CD4-positive, alpha-beta memory T cell (primary cell): ENCODE measurements at places on chromosomes 7 and 10.

DNA sequence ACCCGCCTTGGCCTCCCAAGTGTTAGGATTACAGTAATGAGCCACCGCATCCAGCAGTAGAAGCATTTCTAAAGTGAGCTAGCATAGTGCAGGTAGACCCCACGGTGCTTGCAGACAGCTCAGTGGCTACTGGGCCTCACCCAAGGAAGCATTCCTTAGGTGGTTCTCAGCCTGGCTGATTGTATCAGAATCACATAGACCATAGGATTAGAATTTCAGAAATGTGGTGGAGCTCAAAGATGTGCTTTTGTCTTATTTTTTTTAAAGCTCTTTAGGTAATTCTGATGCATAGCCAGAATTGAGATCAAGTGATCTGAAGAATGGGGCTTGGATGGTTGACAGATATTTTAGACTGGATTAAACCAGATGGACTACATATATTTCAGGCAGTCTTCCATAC lies 10.9 kb downstream of the ANLN start:
- no peak for DNase-seq

- DNase-seq: no peak
These were observed 67.2 kb downstream of the THNSL1 start for GRCh38 chr10:25083546-25084111.

DNA sequence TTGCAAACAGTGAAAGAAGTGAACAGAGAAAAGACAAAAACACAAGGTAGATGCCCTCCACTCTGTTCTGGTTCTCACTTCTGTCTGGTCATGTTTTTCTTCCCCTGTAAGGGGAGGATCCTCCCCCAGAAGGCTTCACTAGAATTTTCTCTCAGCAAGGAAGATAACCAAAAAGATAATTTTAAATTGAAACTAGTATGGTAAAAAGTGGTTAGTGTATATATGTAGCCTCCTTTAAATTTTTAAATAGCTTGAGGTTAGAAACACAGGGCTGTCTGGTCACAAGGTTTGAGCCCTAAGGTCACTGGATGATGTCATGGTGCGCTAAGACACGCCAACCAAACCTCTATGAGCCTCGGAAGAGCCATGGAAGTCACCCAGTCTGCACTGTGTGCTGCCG lies 5.6 kb upstream of the PKD1L1 start:
- DNase-seq: no peak

DNA sequence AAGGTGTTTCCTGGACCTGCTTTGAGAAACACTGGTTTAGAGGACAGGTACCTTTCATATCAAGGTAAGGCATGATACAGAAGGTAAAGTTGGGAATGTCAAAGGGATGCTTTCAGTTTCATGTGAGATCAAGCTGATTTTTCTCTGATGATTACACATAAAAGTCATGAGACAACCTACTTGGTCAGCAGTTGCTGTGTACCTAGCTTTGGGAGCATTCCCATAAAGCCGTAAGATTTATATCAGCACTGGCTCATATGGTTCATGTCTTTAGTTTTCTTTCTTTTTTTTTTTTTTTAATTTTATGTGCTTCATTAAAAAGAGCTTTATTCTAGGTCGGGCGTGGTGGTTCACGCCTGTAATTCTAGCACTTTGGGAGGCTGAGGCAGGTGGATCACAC lies 265.3 kb upstream of the LRGUK start:
- no peak for DNase-seq

DNA sequence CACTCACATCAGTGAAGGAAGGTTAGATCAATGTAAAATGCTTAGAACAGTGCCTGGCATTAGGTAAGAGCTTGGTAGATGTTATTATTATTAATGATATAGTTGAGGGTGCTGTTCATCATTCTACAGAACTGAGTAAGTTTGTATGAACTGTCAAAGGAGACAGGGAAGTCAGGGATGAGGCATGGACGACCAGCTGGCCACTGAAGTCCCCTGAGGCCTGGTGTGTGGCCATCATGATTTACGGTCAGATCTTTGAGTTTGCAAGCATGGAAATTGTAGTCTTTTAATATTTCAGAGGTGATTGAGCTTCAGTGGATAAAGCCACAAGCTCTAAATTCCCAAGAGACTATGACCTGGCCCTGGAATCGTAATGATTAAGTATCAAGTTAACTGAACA lies 6.9 kb downstream of the ARMC3 start:
- DNase-seq: no peak

DNA sequence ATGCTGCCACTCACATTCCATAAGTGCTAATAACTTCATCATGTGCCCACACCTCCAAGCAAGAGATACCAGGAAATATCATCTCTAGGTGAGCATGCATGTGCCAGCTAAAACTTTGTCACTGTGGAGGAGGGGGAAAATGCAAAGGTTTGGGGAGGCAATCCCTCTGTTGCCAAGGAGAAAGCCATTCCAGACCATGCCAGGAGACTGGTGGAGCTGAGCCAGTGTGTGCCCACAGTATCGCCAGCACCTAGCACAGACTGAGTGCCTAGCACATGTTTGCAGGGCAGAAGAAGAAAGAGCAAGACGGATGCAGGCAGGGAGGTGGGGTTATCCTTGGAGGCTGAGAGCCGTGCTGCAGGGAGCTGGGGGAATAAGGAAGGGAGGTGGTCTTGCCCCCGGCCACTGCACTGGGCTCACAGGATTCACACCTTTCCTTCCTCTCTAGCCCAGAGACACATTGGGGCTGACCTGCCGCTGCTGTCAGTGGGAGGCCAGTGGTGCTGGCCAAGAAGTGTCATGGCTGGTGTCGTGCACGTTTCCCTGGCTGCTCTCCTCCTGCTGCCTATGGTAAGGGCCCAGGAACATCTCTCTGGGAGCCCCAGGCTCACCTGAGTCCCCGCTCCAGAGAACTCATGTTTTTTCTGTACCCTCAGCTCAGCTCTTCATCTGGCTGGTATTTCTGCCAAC lies 10.8 kb downstream of the ADCYAP1R1 start:
- no peak for DNase-seq

DNA sequence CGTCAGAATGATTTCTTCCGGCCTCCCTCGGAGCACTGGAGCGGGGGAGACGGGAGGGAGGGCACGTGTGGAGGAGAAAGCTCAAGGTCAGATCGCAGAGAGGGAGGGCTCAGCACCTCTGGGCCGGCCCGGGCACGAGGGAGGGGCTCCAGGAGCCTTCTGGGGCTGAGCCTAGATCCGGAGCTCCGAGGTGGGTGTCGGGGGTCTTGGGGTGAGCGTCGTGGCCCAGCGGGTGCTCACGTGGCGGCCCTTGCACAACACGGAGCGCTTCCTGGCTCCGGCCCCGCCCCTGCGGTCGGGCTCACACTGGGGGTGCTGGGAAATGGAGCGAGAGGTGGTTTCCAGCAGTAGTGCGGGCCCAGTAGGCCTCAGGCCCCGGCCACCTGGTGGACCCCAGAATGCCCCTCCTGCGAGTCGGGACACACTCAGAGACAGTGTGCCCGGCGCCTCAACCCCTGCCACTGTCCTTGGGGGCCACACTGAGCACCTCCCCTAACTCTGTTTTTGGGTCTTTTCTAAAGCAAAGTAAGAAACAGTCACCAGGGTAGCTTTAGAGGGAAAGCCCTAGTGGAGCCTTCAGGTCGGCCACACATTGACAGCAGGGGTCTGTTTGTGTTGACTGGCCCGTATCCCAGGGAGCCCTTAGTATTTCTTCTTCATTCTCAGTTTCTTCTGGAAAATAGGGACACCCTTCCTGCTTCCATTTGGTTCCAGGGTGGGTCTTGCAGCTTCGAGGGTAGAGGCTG lies 798 bp downstream of the PPIF start:
- peak; percentile 75 for DNase-seq

- no peak for DNase-seq
These were observed 51.6 kb downstream of the NUDCD3 start for GRCh38 chr7:44438816-44439215.

DNA sequence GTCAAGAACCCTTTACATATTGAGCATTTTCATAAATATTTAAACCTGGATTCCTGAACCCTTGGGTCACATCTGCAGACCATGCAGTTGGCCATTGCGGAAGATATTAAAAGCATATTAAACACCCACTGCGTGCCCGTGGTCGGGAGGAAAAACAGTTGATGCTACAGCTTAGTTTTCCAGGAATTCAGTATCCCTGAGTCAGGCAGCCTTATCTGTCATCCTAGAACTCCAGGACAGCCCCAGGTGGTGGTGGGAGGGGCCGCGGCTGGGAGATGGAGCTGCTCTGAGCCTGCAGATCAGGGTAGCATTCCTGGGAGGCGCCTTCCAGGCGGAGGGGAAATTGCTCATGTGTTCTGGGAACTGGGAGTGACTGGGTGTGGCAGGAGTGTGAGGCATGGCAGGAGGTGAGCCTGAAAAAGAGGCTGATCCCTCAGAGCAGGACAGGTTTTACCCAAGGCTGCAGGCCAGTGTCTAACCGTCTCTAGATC lies 222.9 kb upstream of the SH2B2 start:
- DNase-seq: no peak

- no peak for DNase-seq
These were observed 105.2 kb upstream of the MGMT start for GRCh38 chr10:129361676-129362376.

DNA sequence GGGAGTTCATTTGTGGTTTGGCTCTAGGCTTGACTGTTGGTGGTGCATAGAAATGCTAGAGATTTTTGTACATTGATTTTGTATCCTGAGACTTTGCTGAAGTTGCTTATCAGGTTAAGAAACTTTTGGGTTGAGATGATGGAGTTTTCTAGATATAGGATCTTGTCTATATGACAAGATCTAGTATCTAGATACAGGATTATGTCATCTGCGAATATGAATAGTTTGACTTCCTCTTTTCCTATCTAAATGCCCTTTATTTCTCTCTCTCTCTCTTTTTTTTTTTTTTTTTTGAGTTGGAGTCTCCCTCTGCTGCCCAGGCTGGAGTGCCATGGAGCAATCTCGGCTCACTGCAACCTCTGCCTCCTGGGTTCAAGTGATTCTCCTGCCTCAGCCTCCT lies 62.9 kb downstream of the MGAM2 start:
- no peak for DNase-seq

DNA sequence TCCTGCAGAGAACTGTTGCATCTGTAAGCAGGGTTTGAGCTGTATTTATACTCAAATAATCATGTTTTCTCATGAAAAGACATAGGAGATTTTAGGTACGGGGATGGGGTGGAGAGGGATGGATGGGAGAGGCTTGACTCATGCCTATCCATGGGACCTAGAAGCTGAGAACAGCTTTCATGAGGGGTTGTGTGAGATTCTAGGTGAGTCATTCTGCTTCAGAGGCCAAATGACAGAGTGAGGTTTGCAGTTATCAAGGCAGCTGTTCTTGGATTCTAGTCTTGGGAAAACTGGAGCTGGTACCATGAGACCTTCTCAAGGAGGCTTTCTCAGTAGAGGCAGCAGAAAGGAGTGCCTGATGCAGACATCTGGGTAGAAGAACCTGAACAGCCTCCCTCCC lies 746.9 kb downstream of the TYW1 start:
- DNase-seq: no peak

DNA sequence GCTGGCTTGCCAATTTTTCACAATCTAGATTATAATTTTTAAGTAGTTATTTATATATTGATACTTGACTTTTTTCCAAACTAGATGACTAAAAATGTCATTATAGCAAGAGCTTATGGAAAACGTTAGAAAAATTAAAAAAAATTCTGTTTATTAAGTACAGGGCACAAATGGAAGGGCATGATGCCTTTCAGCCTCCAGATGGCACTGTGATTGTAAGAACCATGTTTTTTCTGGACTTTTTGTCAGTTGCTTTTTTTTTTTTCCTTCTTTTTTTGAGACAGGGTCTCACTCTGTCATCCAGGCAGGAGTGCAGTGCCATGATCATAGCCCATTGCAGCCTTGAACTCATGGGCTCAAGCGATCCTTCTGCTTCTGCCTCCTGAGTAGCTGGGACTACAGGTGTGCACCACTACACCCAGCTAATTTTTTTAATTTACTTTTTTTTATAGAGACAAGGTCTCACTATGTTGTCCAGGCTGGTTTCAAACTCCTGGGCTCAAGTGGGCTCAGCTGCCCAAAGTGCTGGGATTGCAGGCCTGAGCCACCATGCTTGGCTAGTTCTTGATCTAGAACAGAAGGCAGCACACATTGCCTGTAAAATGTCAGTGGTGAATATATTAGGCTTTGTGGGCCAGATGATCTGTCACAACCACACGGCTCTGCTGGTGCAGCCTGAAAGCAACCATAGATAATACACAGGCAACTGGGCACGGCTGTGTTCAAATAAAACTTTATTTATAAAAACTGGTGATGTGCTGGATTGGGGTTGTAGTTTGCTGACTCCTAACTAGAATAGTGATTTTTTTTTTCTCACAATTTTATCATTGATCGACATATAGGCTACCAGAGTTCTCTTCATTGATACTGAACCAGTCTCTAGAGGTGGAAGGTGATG lies 27.4 kb downstream of the UCMA start:
- no peak for DNase-seq
